ENCODE measurements at places on chromosomes 5 and 9.

DNA sequence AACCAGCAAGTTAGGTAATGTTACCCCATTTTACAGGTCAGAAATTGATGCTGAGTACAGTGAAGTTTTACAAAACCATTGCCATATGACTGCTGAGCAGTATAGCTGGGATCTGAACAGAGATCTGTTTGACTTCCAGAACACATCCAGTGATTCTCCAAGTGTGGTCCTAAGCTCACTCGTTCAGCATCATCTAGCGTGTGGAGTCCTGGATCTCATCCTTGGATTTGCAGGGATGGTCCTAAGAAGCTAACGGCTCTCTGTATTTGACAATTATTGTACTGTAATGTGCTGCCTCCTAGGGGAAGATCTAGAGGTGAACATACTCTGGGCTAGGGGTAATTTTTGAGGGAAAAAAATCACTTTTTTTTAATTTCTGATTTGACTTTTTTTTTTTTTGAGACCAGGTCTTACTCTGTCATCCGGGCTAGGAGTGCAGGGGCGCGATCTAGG, 1.4 kb downstream of the SLC26A2 start:
- no peak for DNase-seq

- DNase-seq, result peak; percentile 82
These were observed 5.7 kb downstream of the TMC1 start for GRCh38 chr9:72526901-72527800.

GRCh38 chr5:174532455-174533453, 191.6 kb upstream of the MSX2 start:
- DNase-seq, result peak; percentile 50

DNA sequence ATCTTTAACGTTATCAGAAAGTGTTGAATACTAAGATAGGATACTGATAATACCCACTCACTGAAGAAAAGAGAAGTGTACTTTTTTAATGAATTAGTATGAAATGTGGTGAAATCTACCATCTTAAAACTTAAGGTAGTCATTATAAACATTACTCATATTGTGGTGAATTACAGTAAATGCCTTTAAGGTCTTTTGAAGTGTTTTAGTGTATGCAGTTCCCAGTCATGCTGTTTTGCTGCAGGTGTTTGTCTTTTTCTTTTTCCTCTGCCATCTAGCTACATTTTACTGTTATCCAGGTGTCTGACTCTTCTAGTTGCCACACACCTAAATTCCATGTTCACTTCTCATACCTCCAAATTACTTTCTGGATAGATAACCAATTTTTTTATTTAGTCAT, 72.6 kb downstream of the ERMP1 start:
- DNase-seq, result no peak

DNA sequence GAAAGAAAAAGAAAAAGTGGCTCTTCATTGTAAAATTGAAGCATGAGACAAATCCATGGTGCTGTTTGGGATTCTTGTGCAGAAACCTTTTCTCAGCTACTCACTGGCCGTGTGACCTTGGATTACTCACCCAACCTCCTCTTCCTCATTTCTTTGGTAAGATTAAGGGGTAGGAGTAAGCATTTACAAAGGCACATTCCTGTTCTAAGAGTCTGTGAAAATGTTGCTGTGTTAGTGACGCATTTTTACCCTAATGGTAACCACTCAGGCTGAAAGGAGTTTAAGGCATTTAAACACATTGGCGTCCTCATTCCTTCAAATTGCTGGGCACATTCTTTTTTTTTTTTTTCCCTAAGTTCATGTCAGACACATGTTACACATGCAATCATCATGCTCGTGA, 4.3 kb downstream of the RAI14 start:
- DNase-seq, result no peak

- DNase-seq, result no peak
These were observed 68.4 kb downstream of the ENTREP1 start for GRCh38 chr9:69393425-69393824.

DNA sequence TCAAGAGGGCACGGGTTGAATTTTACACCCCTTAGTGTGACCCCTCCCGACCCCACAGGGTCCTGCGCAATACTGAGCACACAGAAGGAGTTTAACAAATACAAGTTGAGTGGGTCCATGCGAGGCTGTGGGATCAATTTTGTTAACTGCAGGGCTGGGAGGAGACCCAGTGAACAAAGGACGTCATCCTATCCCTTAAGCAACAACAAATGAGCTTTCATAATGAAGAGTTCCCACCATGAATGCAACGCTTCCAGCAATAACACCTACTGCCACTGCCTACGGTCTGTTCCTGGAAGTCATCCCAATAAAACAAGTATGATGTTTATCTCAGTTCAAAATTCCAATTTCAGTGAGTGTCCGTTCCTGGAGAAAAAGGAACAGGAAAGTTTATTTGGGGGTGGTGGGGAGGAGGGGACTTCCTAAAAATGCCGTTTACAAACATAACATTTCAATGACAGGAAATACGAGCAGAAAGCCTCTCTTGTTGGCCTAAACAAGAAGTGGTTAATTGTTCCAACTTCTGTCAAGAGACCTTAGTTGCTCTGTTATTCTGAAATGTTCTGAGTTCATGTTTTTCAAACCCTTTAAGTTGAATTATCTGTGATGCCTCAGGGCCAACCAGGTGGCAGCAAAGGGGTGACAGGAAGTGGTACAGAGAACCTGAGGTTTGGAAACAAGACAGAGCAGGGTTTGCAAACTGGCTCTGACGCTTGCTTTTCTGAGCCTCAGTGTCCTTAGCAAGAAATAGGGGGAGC, 65.8 kb upstream of the PLPP6 start:
- DNase-seq, result no peak

GRCh38 chr5:148708854-148709253, 54.5 kb upstream of the HTR4 start:
- no peak for DNase-seq

DNA sequence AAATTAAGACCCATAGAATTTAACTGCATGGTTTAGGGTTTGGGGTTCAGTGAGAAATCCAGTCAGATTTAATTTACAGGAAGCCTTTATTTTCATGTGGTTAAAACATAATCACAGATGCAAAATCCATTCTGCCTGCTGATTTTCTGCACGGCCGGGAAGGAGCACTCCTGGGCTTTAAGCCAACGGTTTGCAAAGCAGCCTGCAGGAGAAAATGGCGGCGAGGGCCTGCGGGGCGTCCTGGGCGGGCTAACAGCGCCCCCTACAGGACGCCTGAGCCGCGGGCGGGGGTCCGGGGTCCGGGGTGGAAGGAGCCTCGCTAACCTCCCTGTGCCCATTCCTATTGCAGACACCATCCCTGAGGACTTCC, 47.6 kb downstream of the THBS4 start:
- DNase-seq, result peak; percentile 89

GRCh38 chr5:142057697-142058056, 44.9 kb upstream of the GNPDA1 start:
- no peak for DNase-seq

DNA sequence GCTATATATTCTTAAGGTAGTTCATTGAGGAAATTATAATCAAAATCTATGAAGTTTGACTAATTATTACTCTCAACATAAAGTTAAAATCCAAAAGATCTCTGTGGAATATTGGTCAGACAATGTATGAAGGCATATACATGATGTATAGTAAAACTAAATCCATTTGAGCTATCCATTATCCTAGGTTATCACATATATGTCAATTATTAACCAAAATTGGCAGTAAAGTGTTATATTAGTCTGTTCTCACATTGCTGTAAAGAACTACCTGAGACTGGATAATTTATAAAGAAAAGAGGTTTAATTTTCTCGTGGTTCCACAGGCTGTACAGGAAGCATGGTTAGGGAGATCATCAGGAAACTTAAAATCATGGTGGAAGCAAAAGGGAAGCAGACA, 511.7 kb upstream of the SGCD start:
- no peak for DNase-seq

GRCh38 chr9:28503573-28503972, 930.3 kb upstream of the C9orf72 start:
- no peak for DNase-seq

GRCh38 chr9:34072410-34072809, 23.7 kb upstream of the UBAP2 start:
- DNase-seq, result no peak

- DNase-seq, result no peak
These were observed 291.2 kb upstream of the DMRT1 start for GRCh38 chr9:550333-550732.

DNA sequence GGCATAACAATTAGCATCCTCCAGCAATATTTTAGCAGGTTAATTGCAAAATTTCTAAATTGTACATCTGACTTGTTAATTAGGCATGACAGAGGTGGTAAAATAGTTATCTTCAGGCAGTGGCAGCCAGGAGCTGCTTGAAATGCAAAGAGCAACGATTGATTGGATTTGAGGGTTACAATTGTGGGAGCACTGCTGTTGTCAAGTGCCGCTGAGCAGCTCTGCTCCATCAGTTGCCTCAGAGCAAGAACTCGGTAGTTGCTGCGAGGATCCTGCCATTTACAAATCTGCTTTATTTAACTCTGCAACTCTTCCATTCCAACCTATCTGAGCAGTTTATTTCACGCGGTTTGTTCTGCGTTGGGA, 12.6 kb downstream of the PBX3 start:
- no peak for DNase-seq

DNA sequence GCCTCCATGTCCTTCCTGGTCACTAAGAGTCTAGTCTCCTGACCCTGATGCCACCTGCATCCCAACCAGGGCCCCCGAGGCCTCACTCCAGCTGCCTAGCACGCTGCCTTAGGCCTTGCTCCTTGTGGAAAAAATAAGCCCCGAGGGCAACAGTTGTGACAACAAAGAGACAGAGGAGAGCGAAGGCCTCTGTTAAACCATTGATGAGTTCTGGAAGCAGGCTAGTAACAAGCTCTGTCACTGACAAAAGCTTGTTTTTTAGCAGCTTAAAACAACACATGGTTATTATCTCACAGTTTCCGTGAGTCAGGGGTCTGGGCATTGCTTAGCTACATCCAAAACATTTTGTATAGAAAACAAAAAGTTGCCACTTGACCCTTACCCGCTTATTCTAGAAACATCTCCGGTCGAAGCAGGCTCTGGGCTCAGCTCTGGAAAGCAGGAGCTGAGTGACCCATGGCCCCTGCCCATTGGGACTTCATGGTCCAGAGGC, 48.2 kb upstream of the TBC1D2 start:
- DNase-seq, result no peak

- no peak for DNase-seq
These were observed 281.4 kb downstream of the TUSC1 start for GRCh38 chr9:25396828-25397227.

DNA sequence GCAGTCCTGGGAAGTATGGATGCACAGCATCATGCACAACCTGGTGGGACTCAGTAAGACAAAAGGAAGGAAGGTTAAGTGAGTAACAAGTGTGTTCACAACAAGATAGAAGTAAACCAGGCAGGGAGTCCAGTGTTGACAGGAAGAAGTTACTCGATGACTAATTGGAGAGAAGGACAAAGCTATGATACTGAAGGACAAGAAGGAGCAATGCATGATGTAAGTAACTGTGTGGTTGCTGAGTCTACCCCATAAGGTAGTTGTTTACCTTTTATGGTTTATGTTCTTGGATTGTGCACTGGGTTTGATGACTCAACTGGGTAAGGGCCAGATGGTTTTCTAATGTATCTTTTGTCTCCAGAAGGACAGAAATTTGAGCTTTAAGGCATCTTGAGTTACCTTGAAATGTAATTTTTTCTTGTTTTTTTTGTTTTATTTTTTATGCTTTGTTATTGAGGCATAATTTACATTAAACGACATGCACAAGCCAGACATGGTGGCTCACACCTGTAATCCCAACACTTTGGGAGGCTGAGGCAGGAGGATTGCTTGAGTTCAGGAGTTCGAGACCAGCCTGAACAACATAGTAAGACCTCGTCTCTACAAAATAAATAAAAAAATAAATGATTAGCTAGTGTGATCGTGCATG, 89.2 kb upstream of the CAST start:
- DNase-seq, result no peak

DNA sequence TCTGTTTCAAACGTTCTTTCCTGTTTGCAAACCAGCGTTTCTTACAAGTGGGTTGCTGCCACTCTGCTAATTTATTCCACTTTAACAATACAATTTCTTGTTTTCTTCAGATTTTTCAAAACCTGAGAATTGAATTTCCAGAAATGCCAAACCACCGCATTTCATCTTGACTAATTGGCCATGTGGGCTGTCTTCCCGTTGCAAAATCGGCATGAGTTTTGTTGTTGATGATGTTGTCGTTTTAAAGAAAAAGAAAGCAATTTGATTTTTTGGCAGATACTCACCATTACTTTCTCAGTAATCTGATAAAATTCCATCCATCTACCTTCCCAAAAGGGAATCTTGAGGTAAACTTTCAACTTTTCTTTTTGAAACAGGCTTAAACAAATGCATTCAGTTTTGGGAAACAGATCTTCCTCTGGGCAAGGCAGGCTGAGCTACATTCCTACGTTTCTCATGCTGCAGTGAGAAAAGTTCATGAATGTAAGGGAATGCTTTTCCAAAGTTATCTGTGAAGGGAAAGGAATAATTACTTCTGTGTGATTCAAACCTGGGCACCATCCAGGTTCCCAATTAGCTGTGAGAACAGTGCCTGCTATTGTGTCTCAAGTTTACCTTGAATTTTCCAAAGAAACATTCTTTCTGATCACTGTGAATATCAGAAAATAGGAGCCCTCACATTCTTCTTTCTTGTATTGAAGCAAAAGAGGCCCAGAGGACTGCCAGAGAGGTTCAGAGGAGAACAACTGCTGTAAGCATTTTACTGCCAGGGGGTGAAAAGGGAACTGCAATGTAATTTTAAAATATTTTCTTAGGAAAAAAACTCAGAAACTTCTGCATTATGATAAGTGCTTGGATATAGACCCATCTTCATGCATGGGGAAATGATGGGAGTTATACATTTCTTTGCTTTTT, 100.7 kb upstream of the TUT7 start:
- DNase-seq, result no peak

- DNase-seq, result no peak
These were observed 114.9 kb downstream of the AUH start for GRCh38 chr9:91246846-91247245.

DNA sequence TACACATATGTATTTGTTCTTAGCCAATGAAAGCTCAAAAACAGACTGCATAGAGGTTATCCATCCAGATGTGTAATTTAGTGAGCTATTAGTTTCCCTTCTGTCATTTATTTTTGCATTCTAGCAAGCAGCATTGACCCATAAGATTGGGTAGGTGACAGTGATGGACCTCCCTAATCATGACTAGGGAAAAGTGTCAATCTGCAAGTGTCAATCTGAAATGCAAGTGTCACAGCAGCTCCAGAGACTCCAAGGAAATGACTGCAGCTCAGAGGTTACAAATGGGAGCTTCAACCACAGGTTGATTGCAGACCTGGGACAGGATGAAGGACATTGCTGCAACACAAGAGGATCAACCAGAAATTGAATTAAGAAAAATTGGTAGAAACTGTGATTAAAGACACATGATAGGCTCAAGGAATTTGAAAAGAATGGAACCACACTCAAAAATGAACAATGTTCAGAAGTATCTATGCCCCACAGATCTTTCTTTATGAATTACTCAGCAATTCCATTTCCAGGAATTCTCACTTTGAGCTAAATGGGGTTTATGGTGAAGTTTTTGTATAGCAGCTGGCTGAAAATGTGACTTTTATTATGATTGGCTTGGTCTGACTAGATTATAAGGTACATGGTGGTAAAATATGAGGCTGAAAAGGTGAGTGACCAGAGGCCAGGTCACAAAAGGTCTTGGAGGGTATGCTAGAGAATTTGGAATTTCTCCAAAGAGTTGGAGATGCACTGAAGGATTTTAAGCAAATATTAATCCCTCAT, 59.6 kb upstream of the HTR4 start:
- no peak for DNase-seq

- DNase-seq, result no peak
These were observed 794.5 kb downstream of the CDH12 start for GRCh38 chr5:22058620-22059019.

- DNase-seq, result no peak
These were observed 79.8 kb upstream of the CAST start for GRCh38 chr5:96582343-96582742.

- no peak for DNase-seq
These were observed 22.4 kb downstream of the RNF130 start for GRCh38 chr5:180049185-180049548.

All from activated CD8-positive, alpha-beta memory T cell treated with anti-CD3 and anti-CD28 coated beads, Interleukin-2, amount 50 U/mL, for 48 hours (primary cell).